Astrocyte (in vitro differentiated cells and primary cell): ENCODE measurements at places on chromosomes 7 and 10.

DNA sequence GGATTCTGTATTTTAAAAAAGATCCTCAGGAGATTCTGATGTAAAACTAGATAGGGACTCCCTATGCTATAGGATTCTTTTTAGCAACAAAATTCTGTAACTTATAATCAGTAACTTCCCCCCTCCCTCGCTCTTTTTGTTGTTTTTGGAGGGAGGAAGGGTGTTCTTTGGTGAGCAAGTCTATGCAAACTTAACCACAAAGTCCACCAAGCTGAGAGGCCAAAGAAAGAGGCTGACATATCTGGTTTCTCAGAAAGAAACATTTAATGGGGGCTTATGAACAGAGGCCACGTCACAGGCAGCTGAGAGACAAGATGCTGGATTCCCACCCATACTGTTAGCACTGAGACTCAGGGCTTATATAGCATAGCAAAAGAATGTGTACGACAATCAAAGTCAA is 14.3 kb upstream of the ABCB5 start:
- H3K36me3 ChIP-seq = no peaks in the 10 kb centered on the region
- H3K4me1 ChIP-seq = peaks cover 14% of the 10 kb centered on the region
- no peak overlapping the region for H3K27ac ChIP-seq
- H3K4me3 ChIP-seq = no peak overlapping the region
- H3K27me3 ChIP-seq = no peaks in the 10 kb centered on the region

DNA sequence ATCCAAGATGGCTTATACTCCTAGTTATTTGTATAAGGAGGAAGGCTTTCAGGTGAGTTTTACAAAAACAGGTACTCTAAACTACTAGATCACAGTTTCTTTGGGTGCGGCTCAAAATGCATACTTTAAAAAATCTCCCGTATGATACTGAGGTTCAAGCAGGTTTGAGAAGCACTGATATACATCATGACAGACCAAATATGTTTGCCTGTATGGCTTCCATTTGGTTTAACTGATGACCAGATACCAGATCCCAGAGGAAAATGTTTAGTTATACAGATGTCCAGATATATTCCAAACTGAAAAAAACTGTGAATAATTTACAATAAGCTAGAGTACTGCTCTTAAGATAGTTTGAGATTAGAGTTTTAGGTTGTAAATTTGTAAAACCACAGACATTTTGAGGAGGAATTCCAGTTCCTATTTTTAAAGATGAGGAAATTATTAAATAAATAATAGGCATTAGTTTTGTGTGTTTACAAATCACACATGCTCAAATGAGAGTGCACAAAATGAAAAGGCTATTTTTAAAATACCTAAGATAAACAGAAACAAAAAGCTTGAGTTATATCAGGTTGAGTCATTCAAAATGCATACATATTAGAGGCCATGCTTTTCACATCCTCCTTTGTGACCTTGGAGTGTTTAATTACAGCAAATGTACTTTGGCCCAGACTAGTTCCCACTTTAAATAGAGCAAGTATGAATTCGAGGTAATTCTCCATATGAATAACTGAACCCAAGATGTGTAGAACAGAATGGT is 60.5 kb downstream of the SEMA3C start:
- no peaks in the 10 kb centered on the region for H3K36me3 ChIP-seq
- no peak overlapping the region for H3K27ac ChIP-seq
- H3K4me1 ChIP-seq = peaks cover 15% of the 10 kb centered on the region
- DNase-seq = peak; percentile 56
- no peaks in the 10 kb centered on the region for H3K27me3 ChIP-seq
- no peak overlapping the region for H3K4me3 ChIP-seq

- no peak overlapping the region for H3K4me3 ChIP-seq
- H3K27me3 ChIP-seq = no peaks in the 10 kb centered on the region
- DNase-seq = no peak
- no peak overlapping the region for H3K27ac ChIP-seq
- H3K36me3 ChIP-seq = no peaks in the 10 kb centered on the region
These were observed 68.2 kb downstream of the ELAPOR2 start for GRCh38 chr7:86991093-86991769.

- no peak overlapping the region for H3K27ac ChIP-seq
- no peak for DNase-seq
- no peaks in the 10 kb centered on the region for H3K36me3 ChIP-seq
- no peak overlapping the region for H3K4me3 ChIP-seq
- H3K27me3 ChIP-seq = no peaks in the 10 kb centered on the region
These were observed 140.2 kb upstream of the AHR start for GRCh38 chr7:17158261-17158660.

- peak overlapping the region; percentile 97 for H3K27ac ChIP-seq
- H3K36me3 ChIP-seq = no peaks in the 10 kb centered on the region
- peaks cover 40% of the 10 kb centered on the region for H3K4me1 ChIP-seq
These were observed 160.9 kb upstream of the GDF10 start for GRCh38 chr10:47139121-47139520.

- no peak for DNase-seq
- H3K36me3 ChIP-seq = no peaks in the 10 kb centered on the region
- no peaks in the 10 kb centered on the region for H3K27me3 ChIP-seq
- peak overlapping the region; percentile 71 for H3K4me3 ChIP-seq
These were observed 68.1 kb downstream of the ST7 start for GRCh38 chr7:117021366-117021765.

DNA sequence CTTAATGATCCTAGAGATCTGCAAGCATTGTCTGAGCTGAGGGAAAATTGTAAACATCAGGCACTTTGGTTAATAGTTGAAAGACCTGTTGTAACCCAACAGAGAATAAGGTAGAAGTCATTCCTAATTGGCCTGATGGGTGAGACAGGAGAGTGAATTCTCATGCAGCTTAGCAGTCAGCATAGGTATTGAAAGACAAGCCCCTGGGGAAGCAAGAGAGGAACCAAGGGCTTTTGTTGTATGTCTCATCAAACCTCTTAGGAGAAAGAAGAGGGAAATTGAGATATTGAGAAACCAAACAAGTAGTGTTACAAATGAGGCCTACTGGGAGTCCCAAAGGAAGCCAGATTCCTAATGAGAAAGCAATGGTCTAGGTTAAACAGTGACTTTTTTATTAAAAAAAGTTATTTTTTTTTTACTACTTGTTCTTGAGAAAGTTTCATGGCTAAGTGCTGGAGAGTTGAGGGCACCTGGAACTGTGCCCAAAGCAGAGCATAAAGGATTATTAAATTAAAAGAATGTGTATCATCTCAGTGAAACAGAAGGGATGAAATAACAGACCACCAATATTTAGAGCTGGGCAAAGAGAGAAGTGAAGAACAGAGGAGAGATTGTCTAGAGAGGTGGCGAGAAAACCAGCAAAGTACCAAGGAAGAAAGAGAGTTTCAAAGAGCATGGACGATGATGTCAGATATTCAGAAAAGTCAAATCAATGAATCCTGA is 168.9 kb downstream of the CDK14 start:
- no peak overlapping the region for H3K27ac ChIP-seq
- H3K4me3 ChIP-seq = no peak overlapping the region
- H3K4me1 ChIP-seq = peaks cover 2% of the 10 kb centered on the region
- H3K36me3 ChIP-seq = no peaks in the 10 kb centered on the region
- no peaks in the 10 kb centered on the region for H3K27me3 ChIP-seq

DNA sequence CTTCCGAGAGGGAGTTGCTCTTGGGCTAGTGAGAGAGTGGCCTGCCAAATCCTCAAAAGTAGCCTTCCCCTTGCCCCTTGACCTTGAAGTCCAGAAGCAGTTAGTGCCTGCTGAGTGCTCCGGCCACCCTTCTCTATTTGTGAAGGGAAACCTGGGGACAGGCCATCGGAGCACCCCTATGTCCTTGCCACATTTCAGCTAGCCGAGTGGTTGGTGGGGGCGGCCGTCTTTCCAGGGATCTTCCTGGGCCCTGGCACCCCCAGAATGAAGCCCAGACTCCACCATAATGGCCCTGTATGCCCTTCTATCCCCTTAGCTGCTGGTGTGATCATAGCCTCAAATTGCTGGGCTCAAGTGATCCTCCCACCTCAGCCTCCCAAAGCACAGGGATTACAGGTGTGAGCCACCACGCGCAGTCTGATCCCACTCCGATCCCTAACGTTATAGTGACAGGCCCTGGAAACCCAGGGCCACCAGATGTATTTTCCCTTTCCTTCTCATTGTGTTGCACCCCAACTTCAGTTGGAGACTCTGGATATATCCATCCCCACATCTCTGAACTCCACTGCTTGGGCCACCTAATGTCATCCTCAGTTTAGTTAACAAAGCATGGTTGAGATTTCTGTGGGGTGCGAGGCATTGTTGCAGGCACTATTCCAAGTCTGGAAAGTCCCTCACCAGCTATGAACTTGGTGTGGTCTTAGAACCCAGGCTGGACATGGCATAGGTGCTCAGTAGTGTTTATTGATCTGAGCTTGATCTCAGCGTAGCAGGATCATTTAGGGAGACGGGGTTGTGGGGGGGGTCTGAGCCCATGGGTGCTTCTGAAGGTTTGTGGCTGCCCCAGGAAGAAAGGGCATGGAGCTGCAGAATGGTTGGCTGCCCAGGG is 1.6 kb downstream of the TSPAN14 start:
- H3K27ac ChIP-seq = peak overlapping the region; percentile 86
- peak overlapping the region; percentile 87 for H3K4me3 ChIP-seq
- no peaks in the 10 kb centered on the region for H3K27me3 ChIP-seq
- peaks cover 48% of the 10 kb centered on the region for H3K4me1 ChIP-seq
- DNase-seq = no peak
- H3K36me3 ChIP-seq = peaks cover 2% of the 10 kb centered on the region

- peak; percentile 24 for DNase-seq
- no peaks in the 10 kb centered on the region for H3K36me3 ChIP-seq
- no peaks in the 10 kb centered on the region for H3K27me3 ChIP-seq
- no peak overlapping the region for H3K4me3 ChIP-seq
These were observed 56.4 kb upstream of the GNAI1 start for GRCh38 chr7:80078159-80078731.

DNA sequence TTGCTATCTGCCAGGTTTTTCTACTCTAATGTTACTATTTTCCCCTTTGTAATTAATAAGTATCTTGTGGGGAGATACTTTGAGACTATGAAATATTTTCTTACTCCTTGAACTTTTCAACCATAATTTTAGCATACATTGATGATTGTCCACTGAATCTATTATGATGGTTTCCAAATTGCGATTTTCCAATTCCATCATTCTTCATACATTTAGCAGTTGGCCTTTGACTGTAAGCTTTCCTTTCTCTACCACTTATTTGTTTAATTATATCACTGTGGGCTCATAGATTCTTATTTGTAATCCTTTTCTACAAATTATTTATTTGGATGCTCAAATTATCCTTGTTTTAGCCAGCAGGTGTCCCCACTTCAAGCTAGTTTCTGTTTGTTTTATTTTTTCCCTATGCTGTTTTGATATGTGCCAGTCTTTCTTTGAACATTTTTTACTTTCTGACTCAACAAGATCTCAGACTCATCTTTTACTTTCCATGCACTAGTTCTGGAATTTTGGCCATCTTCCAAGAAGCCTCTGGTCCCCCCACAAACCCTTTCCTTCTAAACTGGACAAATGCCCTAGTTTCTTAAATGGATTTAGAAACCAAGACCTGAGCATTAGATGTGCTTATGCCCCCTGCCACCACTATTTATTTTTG is 11.4 kb upstream of the MRPS16 start:
- no peaks in the 10 kb centered on the region for H3K27me3 ChIP-seq
- H3K4me3 ChIP-seq = no peak overlapping the region
- H3K36me3 ChIP-seq = no peaks in the 10 kb centered on the region

- no peaks in the 10 kb centered on the region for H3K4me1 ChIP-seq
- H3K4me3 ChIP-seq = no peak overlapping the region
- no peak overlapping the region for H3K27ac ChIP-seq
- no peaks in the 10 kb centered on the region for H3K27me3 ChIP-seq
These were observed 77.4 kb downstream of the PPP1R3C start for GRCh38 chr10:91555455-91555854.

DNA sequence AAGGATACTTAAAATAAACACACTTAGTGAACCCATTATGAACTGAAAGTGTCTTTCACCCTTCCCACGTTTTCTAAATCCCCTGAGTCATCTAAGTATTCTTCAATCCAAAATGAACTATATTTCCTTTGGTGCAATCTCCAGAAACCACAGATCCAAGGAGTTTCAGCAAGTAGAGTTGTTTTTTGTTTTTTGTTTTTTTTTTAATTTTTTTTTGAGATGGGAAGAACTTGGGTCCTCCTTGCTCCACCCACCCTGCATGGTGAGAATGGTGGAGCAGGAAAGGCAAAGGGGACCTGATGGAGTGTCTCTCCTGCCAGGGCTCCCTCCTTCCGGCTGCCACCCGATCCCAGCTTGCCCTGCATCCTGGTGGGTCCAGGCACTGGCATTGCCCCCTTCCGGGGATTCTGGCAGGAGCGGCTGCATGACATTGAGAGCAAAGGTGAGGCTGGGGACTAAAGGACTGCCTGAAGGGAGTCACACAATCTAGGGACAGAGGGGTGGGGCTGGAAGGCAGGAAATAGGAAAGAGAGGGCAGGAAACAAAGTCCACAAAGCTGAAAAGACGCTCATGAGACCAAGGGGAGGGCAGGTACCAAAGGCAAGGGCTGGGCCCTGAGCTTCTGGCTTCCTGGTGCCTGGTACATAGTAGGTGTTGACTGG is 12.1 kb downstream of the ATG9B start:
- no peak for DNase-seq
- H3K36me3 ChIP-seq = no peaks in the 10 kb centered on the region
- H3K4me1 ChIP-seq = peaks cover 13% of the 10 kb centered on the region
- H3K27me3 ChIP-seq = peaks cover 7% of the 10 kb centered on the region

DNA sequence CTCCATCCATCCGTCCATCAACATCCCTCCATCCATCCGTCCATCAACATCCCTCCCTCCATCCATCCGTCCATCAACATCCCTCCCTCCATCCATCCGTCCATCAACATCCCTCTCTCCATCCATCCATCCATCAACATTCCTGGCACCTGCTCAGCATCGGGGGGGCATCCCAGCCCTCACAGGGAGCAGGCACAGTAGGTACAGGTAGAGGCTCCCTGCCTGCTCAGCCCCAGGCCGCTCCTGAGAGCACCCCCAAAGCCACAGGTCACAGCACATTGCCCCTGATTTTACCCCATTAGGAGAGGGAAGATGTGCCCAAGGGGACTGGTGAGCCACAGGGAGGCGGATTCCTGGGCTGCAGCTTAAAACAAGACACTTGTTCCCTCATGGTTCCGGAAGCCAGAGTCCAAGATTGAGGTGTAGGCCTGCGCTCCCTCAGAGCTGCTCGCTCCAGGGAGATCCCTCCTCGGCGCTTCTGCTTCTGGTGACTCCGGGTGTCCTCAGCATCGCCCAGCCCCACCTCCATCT is 21.1 kb upstream of the CFAP46 start:
- H3K27ac ChIP-seq = no peak overlapping the region
- no peak overlapping the region for H3K4me3 ChIP-seq
- no peak for DNase-seq
- H3K27me3 ChIP-seq = peaks cover 8% of the 10 kb centered on the region
- no peaks in the 10 kb centered on the region for H3K36me3 ChIP-seq

- no peak overlapping the region for H3K27ac ChIP-seq
- H3K4me3 ChIP-seq = no peak overlapping the region
- no peak for DNase-seq
- no peaks in the 10 kb centered on the region for H3K36me3 ChIP-seq
- H3K27me3 ChIP-seq = peaks cover 27% of the 10 kb centered on the region
These were observed 24.5 kb downstream of the CHST15 start for GRCh38 chr10:124068929-124069328.
